Activated CD4-positive, alpha-beta T cell treated with anti-CD3 and anti-CD28 coated beads, Interleukin-10, Interleukin-2, amounts not matched to agents 100 ng/mL and 50 ng/mL, durations not matched to agents 16 hours and 8 hours (primary cell): ENCODE measurements at places on chromosomes 11 and 22.

- DNase-seq, result no peak
These were observed 166.1 kb downstream of the C11orf91 start for GRCh38 chr11:33534575-33534974.

DNA sequence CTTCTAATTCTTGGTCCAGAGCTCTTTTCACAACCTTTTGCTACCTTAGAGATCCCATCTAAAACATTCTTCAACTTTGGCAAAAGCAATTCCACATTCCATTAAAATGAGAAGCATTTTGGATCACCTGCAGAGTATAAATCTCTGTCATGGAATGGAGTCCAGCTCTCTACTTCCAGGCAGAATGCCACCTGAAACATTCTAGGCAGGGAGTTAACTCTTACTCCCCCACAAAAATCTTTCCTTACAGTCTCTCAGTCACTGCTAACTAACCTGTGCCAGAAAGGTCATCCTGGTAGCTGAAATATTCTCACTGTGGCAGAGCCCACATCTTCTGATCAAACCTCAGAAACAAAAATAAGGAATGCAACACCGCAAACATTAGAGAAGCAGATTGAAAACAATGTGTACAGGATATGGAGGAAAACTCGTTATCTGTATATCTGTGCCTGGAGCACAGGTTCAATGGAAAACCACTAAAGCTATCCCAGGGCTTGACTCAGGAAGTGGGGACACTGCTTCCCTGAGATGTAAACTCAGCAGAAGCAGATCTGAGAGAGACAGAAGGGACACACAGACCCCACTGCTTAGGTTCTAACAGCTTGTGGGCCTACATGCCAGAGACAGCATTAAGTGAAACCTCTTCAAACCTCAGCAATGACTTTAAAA is 78.9 kb downstream of the KCNC1 start:
- DNase-seq, result no peak

GRCh38 chr22:48417225-48418070 is 1410.2 kb downstream of the BRD1 start:
- no peak for DNase-seq

DNA sequence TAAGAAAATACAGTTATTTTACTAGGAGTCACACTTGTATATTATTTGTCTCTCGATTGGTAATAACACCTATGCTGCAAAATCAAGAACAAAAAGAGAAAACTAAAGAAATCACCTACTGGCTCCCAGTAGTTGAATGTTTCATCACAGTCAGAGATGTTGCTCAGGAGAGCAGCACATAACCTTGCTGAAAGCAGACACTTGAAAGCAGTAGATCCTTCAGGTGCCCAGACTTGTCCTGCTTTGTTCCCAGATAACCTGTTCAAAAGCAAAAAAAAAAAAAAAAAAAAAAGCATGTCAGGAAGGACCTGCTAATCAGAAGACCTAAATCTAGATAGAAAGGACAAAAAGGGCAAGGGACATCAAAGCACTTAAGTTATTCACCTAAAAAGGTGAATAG is 1.3 kb downstream of the ALG9 start:
- no peak for DNase-seq

DNA sequence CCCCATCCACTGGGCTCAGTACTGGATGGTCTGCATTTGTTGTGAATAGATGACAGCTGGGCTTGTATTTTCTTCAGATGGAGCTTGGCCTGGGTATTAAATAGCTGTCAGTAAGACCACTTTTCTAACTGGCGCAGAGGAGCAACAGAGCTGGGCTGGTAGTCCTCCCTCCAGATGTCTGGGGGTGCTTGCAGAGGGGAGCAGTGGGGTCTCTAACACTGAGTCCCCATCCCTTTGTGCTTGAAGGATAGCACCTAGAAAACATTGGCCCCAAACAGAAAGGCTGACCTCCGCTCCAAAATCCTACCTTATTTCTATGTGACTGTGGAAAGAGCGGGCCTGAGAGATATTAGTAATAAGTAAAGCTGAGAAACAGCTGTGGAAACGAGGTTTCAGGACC is 131.6 kb upstream of the E2F8 start:
- no peak for DNase-seq

- no peak for DNase-seq
These were observed 8.4 kb downstream of the P2RY2 start for GRCh38 chr11:73226297-73227006.

GRCh38 chr11:17418444-17419081 is 30.1 kb upstream of the KCNJ11 start:
- no peak for DNase-seq

GRCh38 chr11:100469835-100470234 is 217.3 kb upstream of the ARHGAP42 start:
- no peak for DNase-seq

- no peak for DNase-seq
These were observed 17.1 kb upstream of the MOB2 start for GRCh38 chr11:1503708-1504104.

DNA sequence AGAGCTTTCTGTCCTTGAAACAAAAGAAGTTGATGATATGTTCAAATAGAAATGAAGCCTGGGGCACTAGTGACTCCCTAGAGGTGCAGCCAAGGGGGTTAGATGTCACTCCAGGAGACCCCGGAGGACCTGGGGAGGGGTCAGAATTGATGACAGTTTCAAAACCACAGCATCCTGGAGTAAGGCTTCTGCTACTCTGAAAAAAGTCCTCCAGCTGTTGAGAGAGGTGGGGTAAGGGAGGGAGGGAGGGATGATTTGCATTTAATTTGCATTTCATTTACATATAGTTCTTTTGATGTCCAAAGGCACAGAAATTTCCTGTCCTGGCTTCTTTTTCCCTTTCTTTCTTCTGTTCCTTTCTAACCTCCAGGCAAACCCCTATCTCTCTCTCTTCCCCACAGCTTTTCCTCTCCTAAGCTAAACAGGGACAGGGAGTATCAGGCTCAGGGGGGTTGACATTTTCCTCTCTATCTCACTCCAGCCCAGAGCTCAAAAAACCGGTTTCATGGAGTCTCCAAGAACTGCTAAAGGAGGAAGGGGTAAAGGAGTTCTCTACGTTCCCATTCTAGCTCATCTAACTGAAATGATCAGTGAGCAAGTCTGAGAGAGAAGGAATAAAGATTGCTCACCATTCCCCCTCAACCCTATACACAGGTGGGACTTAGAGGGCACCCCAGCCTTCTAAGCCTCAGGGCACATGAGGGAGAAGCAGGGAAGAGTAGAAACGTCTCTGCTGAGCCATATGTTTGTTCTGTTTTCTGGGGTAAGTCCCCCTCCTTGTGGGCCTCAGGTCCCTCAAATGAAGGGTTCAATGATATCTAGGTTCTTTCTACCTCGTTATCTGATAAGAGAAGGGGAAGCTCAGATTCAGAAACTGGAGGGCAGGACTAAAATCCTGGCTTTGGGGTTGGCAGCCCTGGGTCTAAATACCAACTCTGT is 3.5 kb upstream of the POU2F3 start:
- peak; percentile 18 for DNase-seq

DNA sequence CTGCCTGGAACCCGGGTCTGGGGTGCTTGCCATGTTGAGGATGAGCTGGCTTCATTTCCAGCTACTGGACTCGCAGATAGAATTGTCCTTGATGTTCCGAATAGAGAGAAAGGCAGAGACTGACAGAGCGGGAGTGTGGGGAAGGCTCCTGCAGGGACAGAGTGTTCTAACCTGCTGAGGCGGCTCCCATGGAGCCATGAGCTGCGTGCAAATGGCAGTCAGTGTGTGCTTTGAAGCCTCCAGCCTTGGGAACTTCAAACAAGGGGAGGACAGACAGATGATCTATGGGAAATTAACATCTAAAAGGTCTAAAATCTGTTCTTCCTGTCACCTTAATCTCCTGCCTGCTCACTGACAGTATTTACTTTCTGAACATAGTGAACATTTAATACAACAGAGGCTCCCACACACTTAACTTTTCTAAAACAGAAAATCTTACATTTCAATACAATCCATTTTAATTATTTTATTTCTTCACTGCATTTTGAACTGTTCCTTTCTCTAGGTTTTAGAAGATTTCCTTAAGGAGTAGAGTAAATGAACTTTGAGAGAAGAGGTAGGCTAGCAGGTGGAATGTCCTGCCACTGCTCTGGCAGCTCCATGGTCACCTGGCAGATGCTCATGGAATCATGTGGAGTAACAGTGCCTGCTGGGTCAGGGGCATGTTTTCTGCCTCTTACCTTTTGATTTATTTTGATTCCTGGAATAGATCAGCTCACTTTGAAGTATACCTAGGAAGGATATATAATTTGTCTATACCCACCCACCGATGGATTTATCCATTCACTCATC is 481.7 kb downstream of the NTM start:
- no peak for DNase-seq
